ENCODE measurements at places on chromosomes 7 and 10. TPM values are rescaled to one million over a fixed set of nuclear protein-coding genes. Genes with fewer than 3 reads are reported as not detected.

The CTAGE15 gene
- not detected for total RNA-seq

The GLI3 gene
- total RNA-seq = 0.24 TPM

The PRSS37 gene
- total RNA-seq = not detected

The PILRA gene
- 6.3 TPM for total RNA-seq

The GRM3 gene
- total RNA-seq = not detected

The ZDHHC16 gene
- 53.7 TPM for total RNA-seq

The EN2 gene
- total RNA-seq = 1.0 TPM

The TRIM74 gene
- total RNA-seq = 0.21 TPM

The TMEM139 gene
- 1.6 TPM for total RNA-seq

The OPN4 gene
- not detected for total RNA-seq

The FGL2 gene
- not detected for total RNA-seq
